Hematopoietic multipotent progenitor cell (in vitro differentiated cells): ENCODE measurements at places on chromosomes 4 and X.
A peak's percentile ranks its signal among the peaks of the same experiment; 100 is the strongest.

- no peak for DNase-seq
Observed at GRCh38 chr4:113008716-113009115, 40.7 kb upstream of the ANK2 start.

- DNase-seq, result no peak
Observed at GRCh38 chrX:153775293-153776119, 5.3 kb upstream of the SRPK3 start.

- no peak for DNase-seq
Observed at GRCh38 chr4:18294846-18295245, 273.3 kb upstream of the LCORL start.

DNA sequence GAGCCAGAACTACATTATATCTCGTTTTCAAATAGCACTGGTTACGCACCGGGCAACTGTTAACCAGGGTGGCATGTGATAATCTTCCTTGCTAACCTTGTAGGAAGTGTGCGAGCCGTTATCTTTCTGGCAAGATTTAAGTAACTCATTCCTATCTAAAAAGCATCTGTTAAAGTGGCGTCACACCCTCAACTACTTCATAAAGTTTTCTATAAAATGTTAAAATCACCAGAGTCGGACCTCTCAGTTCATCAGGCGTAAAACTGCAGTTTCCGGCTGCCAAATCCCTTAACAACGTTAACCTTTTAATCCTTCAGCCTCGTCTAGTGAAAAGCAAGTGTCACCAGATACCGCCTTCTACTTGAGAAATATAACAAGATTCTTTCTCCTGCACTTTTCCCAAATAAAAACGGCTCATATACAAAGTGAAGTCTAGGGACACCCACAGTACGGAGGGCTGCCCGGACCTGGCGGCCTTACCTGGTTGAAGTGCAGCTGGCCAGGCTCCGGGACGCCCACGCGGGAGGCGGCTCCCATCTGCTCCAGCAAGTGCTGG lies 1.2 kb downstream of the SLC39A8 start:
- DNase-seq, result peak; percentile 80

- DNase-seq, result peak; percentile 27
Observed at GRCh38 chrX:51598899-51599298, 19.8 kb downstream of the CENPVL3 start.

DNA sequence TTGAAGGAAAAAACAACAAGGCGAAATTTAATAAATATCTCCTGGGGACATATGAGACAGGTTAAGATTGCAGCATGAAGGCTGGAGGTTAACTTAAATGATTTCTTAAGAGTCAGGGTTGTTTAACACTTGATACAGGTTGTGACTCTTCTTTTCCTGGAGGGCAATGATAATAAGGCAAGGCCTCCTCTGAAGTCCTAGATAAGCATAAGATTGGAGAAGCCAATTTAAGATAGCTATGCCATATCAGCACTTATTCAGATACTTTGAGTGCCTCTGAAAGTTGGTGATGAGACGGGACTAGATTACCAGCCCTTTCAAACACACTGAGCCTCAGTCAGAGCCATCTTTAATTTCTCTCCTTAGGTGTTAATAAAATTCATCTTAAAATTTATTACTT lies 350.8 kb downstream of the FBXO8 start:
- no peak for DNase-seq

- DNase-seq, result no peak
Observed at GRCh38 chr4:29636961-29637360, 1083.2 kb upstream of the PCDH7 start.

DNA sequence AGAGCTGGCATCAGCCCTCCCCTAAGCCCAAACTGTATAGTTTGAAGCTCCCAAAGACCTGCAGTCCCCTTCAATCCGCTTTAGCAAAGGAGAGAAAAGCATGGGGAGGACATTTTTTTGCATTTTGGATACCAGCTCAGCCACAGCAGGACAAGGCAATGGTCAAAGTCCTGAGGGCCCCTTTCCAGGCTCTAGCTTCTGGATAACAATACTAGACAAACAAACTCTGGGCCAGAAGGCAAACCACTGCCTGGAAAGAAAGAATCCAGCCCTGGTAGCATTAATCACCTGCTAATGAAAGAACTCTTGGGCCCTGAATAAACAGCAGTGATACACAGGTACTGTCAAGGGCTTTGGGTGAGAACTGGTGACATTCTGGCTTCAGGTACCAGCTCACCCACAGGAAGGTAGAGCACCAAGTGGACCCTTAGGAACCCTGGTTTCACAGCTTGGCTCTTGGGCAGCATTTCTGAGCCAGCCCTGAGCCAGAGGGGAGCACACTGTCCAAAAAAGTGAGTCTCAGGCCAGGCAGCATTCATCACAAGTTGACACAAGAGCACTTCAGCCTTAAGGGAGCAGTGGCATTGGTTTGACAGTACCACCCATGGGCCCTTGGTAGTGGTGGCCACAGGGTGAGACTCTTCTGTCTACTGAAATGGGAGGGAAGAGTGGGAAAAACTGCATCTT lies 62.5 kb downstream of the SPIN3 start:
- DNase-seq, result no peak

DNA sequence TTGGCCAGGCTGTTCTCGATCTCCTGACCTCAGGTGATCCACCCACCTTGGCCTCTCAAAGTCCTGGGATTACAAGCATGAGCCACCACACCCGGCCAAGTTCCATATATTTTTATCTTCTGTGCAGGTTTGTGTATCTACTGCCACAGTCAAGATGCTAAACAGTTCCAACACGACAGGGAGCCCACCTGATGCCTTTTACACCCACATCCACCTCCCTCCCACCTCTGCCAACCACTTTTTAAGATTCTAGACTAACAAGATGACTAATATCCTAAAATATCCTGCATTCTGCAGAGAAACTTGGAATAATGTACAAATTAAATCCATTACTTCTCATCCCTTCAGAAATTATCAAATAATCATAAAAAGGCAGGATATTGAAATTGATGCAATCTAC lies 19.3 kb upstream of the RPL34 start:
- DNase-seq, result no peak

DNA sequence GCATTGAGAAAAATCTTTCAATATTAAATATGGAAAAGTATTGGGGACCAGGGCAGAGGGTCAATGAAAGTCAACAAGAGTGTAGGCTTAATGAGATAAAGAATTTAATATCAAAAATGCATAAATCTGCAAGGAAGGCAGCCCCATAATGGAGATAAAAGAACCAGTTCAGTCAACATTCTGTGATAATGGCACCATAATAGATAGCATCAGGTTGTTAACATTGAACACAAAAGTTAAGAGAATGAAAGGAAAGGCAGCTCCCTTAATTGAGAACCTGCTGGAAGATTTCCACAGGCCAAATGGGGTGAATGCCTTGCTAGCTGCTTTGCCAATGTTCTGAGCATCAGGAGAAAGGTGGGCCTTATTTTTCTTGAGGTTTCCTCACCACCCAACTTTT lies 60.4 kb upstream of the TMEM33 start:
- no peak for DNase-seq

GRCh38 chr4:145230726-145231125 lies 50.3 kb upstream of the OTUD4 start:
- no peak for DNase-seq

DNA sequence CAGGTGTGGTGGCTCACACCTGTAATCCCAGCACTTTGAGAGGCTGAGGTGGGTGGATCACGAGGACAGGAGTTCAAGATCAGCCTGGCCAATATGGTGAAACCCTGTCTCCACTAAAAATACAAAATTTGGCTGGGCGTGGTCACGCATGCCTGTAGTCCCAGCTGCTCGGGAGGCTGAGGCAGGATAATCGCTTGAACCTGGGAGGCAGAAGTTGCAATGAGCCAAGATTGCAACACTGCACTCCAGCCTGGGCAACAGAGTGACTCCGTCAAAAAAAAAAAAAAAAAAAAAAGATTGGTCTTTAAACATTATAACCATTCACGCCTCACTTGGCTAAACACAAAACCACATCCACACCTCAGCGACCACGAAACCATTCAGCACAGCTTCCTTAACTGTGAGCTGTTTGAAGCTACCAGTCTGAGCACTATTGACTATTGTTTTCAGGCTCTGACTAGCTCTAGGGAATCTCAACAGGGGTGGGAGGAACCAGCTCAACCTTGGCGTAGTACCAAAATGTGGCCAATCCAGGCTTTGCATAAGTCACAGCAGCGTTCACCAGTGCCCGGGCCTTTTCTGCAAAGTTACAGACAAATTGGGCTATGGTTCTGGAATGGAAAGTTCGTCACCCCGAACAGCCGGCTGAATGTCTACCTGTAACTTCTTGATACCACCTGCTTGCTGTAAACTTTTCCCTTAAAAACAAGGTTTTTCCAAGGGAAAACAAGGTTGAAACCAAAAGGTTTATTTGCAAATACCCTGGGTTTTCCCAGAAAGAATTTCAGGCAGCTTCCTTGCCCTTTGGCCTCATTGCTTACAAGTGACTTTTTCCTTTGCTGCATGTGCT lies 73.6 kb upstream of the DHX15 start:
- peak; percentile 62 for DNase-seq

GRCh38 chr4:46894826-46895225 lies 14.2 kb downstream of the COX7B2 start:
- DNase-seq, result peak; percentile 23

DNA sequence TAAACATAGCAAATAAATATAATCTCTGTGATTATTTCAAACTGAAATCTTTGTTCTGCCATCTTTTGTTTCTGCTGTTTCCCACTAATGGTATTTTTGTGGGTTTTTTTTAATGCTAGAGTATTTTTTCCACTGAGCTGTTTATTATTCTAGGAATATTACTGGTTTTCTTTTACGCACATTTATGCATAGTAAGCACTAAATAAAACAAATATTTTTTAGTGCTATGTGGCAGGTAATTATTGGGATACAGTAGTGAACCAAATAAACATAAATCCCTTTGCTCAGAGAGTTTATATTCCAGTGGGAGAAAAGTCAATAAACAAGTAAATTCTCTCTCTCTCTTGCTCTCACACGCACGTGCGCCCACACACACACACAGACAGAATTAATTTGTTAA lies 397.4 kb downstream of the PRDM5 start:
- no peak for DNase-seq
